ENCODE measurements at places on chromosomes 1 and 21.

DNA sequence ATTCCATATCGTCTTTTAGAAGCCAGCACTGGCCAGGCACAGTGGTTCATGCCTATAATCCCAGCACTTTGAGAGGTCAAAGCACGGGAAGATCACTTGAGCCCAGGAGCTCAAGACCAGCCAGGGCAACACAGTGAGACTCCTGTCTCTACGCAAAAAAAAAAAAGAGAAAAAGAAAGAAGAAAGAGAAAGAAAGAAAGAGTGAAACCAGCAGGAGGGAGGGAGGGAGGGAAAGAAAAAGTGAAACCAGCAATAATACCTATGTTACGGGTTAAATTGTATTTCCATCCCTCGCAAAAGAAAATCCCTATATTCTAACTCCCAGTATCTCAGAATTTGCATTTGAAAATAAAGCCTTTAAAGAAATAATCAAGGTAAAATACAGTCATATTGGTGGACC, 10.4 kb downstream of the COP1 start:
- DNase-seq = no peak

DNA sequence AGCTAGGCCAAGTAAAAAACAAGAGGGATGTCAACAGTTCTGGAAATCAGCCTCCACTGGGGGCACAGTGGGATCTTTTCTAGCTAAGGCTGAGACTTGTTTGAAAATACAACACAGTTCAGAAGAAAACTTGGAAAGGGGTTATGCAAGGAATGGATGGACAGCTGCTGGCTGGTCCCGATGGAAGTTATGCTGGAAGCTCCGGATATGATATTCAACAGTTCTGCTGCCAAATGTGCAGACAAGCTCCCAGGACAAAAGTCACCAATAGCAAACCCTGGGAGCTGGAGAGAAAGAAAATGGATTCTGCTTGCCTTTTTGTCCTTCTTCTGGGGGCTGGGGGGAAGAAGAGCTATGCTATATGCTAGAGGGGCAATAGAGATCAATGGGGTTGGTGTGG, 14.3 kb downstream of the LMX1A start:
- DNase-seq = no peak

DNA sequence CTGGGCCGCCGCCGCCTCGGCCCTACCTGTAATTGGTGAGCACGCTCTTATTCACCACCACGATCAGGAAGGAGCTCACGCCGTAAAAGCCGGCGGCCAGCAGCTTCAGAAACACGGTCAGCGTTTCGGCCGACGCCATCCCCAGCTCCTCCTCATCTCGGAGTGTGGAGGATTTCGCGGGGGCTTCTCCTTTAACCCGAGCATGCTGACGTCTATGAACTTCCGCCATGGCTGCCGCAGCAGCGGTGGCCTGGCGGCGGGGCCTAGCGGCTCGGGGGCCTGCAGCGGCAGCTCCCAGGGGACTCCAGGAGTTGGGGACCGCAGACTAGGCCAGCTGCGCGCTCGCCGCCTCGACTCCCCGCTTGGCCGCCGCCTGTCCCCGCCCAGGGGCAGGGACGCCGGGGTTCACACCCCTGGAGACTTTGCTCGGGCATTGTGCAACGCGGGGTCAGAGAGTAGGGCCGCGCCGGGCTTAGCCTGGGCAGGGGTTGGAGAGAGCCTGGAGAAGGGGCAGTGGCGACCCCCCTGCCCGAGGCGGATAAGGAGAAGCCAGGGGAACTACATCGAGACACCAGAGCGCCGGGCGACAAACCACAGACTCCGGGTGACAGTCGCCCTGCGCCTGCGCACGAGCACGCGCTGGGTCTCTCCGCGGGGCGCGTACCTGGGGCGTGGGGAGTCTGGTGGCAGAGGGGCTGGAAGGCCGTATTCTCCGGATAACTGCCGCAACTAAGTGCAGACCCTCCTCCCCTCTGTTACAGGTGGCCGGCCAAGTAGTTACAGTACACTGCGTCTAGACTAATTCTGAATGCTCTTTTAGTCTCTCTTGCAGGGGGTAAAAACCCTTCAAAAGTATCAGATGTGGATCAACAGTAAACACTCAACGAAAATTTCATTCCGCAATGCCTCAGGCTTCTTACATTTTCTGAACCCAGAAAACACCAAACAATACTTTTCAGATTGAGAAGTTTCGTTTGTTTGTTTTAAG, at the start of gene SLC35D1:
Gene SLC35D1, minus strand, starts transcription at position 364 of the 988 bp plus-strand sequence. Its CDS starts 135 bp downstream, at position 229.
- peak; percentile 70 for DNase-seq

DNA sequence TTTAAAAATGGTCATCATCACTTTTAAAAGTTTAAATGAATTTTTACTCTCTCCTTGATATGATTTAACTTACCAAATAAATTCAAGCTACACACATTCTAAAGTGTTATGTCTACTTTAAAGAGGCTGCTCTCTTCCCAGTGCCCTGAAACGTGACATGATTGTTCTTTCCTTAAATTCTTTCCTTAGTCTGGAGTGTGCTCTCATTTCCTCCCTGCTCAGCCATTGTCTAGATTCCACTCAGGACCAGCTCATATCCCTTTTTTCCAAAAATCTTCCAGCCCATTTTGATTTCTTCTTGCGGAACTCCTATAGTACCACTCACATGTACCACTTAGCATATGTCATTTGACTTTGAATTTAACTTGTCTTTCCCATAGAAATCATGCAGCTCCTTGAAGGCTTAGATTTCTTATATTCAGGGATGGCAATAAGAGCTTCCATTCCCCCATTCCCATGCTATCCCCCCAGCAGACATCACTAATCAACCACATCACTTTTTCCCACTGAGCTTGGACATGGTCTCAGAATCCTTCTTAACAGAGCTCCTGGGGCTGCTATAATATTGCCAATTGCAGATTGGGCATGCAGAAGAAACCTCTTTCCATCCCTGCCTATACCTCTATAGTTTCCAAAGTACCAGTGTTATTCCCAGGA, 54.7 kb upstream of the ITPKB start:
- DNase-seq = no peak

DNA sequence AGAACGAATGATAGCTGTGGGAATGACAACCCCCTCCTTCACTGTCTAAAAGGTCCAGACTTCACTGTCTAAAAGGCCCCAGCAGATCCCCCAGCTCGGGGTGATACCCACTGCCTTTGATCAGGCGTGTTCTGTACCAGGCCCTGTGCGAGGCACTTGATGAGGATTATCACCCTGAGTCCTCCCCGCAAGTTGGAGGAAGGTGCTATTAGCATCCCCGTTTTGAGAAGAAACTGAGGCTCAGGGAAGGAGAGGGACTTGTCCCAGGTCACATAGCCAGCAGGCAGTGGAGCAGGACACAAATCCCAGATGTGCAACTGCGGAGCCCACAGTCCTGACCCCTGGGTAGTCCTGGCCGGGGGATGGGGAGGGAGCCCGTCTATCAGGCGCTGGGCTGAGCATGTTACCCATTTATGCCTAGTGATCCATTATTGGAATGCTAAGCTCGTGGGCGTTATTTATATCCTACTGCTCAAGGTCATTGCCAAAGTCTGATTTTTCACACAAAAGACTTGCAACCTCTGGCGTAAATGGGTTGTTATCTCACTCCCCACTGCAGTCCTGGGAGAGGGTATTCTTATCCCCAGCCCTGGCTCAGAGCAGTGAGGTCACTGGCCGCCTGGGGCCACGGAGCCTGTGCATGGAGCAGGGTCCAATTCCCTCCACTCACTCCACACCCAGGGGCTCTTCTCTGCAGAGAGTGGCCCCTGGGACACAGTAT, 722.2 kb downstream of the MATN1 start:
- no peak for DNase-seq

- no peak for DNase-seq
Measured at GRCh38 chr1:84428235-84428634, 30.0 kb downstream of the DNASE2B start.

DNA sequence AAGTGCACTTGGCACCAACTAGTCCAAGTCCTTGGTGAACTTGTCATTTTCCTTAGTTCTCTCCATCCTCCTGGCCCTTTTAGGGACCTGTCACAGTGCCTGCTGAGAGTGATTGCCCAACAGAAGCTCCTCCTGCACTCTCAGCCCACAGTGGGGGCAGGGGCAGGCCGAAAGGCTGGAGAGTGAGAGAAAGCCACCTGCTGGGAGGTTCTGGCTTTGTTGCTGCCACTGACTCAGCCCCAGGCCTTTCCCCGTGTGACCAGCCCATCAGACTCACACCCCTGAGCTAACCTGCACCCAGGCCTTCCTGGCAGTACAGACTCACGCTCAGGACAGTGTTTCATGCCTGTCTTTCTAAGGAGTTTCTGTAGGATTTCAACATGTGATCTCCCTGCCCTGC, 17.1 kb upstream of the PROK1 start:
- DNase-seq = no peak

Data from activated T-cell treated with anti-CD3 and anti-CD28 coated beads for 24 hours (primary cell).